ENCODE measurements at places on chromosomes 2 and 18.

GRCh38 chr18:61988100-61988499 is 95.3 kb upstream of the RNF152 start:
- DNase-seq = no peak

DNA sequence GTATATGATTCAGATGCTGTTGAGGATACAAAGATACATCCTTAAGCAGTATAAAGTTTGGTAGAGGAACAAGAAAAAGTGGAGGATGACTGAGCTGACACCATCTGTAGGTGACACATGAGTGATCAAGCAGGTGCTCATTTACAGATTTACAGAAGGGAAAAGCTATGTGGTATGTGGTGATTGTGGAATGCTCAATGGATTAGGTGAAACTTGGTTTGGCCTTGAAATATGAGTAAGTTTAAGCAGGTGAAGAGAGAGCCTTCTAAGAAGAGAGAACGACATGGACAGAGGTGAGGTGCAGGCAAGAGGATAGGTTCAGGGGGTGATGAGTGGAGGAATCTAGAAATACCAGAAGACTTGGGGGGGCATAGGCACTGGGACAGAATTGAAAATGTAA is 5.9 kb downstream of the ASXL3 start:
- no peak for DNase-seq

DNA sequence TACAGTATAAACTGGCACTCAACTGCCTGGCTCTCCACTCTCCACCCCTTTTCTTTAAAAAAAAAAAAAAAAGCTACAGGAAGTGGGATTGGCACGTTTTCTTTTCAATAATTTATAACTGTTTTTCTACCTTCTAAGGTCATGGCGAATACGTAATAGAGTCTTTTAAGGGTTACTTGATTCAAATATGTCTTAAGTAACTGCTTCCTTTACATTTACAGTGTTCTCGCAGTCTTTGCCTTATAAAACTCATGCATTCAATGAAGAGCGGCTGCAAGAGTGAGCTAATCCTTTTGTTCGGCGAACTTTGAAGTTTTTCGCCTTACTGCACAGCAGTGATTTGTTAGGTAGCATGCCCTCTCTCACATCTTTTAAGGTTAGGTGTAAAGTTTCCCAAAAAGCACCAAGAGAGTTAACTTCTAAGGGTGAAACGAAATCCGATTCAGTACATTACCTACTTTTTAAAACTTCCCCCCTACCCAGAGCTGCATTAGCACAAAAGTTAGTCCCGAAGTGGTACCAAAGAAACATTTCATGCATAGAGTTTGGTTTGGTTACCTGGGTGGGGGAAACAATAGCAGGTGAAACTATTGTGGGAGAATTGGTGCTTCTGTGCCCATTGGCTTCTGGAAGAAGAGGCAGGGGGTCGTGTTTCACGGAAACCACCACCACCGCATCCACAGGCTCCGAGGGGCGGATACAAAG is 2.0 kb downstream of the KCTD1 start:
- no peak for DNase-seq

DNA sequence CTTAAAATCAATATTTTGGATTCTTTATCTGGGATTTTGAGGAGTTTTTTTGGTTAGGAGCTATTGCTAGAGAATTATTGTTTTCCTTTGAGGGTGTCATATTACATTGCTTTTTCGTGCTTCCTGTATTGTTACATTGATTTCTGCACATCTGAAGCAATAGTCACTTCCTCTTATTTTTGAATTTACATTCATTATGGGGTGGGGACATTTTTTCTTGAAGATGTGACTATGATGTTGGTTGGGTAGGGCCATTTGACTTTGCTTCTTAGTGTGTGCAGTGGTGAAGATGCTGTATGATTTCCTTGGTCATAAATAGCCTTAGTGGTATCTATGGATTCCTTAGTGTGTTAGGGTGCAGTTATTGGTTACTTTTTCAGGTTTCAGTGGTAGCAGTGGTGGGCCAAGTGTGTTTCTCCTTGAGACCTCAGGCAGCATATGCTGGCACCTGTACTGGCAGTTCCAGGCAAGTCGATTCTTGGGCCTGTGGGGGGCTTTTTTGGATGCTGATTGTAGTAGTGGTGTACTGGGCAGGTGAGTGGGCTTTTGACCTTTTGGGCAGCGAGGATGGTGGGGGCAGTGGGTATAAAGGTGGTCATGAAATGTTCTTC is 61.8 kb downstream of the ARHGAP25 start:
- DNase-seq = no peak

DNA sequence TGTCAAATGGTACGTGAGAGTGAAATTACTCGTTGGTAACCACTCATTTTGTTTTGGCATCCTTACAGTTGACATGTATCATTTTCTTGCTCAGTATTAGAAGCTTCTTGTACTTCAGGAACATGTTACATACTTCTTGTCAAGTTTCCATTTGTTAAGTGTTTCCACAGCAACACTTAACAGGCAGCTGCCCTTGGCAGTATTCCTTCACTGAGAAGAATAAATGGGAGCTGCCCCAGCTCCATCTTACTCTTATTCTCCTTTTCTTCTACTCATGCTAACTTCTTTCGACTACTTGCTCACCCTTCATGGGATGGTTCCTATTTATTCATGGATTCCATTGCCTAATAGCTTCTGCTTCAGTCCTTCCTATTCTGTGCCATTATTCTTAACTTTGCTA is 60.1 kb upstream of the TUBA3E start:
- DNase-seq = no peak

All from MG63 (cell line).